Stomach (tissue), 19 donors: ENCODE measurements at places on chromosomes 7 and 10.

- DNase-seq: no peak
These were observed 68.7 kb downstream of the GNA12 start for GRCh38 chr7:2775376-2775775.

DNA sequence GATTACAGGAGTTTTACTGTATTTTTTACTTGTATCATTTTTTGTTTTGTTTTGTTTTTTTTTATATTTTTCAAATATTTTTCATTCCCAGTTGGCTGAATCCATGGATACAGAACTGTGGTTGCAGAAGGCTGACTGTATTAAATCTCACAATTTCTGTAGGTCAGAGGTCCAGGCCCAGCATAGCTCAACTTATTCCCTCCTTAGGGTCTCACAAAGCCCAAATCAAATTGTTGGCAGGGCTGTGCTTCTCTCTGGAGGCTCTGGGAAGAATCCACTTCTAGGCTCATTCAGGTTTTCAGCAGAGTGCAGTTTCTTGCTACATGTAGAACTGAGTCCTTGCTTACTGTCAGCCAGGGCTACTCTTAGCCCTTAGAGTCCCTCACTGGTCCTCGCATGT, 22.6 kb downstream of the TSPAN14 start:
- DNase-seq: no peak

DNA sequence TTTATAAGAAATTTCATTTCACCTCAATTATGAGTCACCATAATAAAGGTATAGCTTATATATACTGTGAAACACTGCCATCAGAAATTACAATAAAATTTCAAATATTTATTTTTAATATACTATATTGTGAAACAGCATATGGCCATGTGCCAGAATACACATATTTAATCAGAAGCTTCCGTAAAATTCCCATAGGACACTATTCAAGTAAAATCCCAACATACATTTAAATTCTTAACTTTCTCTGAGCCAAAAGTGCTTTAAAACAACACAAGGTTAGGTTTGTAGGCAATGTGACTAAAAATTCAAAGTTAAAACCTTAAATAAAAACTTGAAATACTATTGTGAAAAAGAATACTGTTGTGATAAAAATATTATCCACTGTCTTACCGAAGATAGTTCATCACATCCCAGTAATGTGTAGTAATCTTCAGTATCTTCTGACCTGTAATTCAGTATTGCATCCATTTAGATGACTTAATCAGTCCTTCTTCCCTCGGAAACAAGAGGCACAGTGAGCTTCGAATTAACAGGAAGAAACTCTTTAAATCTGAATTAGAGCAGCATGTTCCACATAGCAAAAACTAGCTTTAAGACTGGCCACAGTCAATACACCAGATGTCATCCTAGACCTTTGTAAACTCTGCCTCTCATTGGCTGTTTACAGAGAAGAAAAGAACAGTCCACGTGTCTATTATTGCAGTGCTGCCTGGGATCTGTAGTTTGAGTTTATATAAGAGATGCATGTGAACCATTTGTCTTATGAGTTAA, at the start of gene DNAJC12:
DNAJC12 (minus strand) TSS at position 648 of the 774 bp plus-strand sequence; CDS start at position 471, 177 bp downstream.
- peak; percentile 83 for DNase-seq

DNA sequence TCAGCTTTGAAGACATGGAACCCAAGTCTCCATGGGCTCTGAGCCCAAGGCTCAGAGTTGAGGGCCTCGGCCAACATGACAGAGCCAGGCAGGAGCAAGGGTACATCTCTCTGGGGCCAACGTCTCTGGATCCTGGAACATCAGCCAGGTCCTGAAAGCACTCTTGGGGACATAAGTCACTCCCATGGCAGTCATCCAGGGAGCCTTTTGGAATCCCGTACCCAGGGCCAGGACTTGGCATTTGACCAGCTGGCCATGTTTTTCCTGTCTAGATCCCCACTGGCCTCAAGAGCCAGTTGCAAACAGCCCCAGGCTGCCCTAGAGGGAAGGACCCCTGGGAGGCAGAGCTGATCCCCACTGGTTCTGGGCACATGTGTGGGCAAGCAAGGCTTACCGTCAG, 4.3 kb upstream of the CXCL12 start:
- no peak for DNase-seq

DNA sequence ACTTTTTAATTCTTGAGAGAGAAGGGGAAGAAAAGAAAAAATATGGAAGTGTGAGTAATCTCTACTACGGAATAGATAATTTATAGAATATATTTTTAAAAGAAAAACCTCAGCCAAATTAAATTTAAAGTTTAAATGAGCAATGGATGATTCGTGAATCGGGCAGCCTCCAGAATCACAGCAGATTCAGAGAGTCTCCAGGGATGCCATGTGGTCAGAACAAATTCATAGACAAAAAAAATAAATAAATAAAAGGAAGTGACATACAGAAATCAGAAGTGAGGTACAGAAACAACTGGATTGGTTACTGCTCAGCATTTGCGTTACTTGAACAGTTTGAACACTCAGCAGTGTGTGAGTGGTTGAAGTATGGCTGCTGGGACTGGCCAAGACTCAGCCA, 53.0 kb downstream of the PHYHIPL start:
- DNase-seq: no peak

DNA sequence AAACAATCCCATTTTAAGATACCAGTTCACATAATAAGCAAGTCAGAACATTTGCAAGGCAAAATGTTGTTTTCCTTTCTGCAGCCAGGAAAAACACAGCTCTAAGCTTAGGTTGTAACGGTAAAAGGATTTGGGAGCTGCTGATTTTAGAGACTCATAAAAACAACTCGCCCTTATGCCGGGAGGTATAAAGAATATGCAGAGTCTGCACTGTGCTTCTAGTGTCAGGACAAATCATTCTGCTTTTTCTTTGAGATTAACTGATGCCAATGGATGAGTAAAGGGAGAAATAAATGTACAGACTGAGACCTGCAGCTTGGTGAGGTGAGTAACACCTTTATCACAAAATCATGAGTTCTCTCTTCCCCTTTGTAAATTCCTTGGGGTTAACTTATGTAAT, 2.0 kb upstream of the SFR1 start:
- peak; percentile 8 for DNase-seq

- no peak for DNase-seq
These were observed 47.5 kb downstream of the RNF133 start for GRCh38 chr7:122651451-122651850.

GRCh38 chr10:86756511-86757112, at the start of gene BMPR1A:
Gene BMPR1A, plus strand, starts transcription at chr10:86756619. Its CDS starts 119,400 bp downstream, at chr10:86876019.
- peak; percentile 91 for DNase-seq

DNA sequence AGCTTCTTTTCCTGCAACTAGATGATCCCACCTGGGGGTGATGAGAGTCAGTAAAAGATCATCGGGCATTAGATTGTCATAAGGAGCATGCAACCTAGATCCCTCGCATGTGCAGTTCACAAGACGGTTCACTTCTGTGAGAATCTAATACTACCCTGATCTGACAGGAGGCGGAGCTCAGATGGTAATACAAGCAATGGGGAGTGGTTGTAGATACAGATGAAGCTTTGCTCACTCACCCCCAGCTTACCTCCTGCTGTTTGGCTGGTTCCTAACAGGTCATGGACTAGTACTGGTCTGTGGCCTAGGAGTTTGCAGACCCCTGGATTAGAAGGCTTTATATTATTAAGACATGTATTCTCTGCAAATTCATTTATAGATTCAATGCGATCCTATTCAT, 181.6 kb upstream of the MGMT start:
- no peak for DNase-seq

- no peak for DNase-seq
These were observed 48.4 kb downstream of the SEPTIN7 start for GRCh38 chr7:35849158-35849831.

DNA sequence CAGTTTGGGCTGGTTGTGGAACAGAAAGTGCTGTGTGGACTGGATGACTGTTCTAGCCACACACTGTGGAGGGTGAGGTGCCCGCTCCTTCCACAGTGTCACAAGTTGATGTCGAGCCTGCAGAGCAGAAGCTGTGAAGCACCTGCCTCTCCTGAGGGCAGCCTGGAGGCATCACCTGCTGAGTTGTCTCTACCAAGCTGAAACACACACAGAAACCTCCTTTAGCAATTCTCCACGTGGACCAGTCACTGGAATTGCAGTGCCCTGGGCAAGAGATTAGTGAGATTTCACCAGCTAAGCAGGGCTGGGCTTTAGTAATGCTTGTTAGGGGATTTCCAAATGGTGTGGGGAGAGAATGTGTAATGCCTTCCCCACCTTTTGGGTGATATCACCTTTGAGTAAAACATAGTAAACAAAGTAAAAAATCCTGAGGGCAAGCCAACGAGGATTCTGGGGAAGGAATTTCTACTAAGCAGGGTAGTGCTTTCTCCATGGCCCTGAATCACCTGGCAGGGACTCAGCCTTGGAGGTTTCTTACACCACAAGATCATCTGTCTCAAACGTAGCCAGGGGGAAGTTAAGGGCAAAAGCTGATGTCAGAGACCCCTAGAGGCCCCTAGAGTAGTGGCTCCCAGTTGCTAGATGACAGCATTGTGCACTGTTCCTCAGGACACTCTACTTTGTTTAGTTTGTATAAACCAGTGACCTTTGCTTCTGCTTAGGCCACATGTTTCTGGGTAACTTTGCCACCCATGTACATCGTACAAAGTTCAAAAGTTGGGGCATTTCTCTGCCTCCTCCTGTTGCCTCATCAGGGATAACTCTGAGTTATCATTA, 233.1 kb upstream of the IGFBP3 start:
- no peak for DNase-seq
